Left kidney (tissue), 8 donors: ENCODE measurements at places on chromosomes 4 and X. TPM values are rescaled to one million over a fixed set of nuclear protein-coding genes. Genes with fewer than 3 reads are reported as not detected.

TMPRSS11D gene
- 0.13 TPM for polyA plus RNA-seq

CSAG2 gene
- polyA plus RNA-seq, result not detected

DNA sequence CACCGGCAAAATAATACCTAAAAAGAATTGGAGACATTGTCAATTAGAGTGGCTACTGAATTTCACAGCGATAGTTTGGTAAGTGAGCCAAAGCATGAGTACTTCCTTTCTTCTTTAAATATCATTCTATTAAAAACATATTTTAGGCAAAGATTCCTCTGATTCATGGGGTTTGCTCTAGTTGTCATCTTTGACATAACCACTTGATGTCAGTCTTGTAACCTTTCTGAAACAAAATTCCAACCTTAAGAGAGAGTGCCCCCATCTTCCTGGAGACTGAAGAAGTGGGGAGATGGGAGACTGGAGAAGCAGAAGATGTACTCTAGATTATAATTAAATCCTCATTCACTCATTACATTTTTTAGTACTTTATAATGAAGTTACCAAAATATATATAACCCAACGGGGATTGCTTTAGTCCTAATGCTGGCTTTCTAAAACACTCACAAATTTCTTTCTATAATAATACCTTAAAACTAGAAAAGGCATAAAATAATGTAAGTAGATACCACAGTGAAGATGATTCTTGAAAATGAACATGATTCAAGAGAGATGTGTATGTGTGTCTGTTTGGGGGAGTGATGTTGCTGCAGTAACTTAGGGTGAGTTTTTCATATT, 96.4 kb downstream of the EMCN start:
- peak; percentile 13 for DNase-seq

GRCh38 chr4:173088144-173088543, 80.5 kb upstream of the GALNT7 start:
- DNase-seq, result no peak

- no peak for DNase-seq
Measured at GRCh38 chr4:137090951-137091350, 441.3 kb downstream of the PCDH18 start.

DNA sequence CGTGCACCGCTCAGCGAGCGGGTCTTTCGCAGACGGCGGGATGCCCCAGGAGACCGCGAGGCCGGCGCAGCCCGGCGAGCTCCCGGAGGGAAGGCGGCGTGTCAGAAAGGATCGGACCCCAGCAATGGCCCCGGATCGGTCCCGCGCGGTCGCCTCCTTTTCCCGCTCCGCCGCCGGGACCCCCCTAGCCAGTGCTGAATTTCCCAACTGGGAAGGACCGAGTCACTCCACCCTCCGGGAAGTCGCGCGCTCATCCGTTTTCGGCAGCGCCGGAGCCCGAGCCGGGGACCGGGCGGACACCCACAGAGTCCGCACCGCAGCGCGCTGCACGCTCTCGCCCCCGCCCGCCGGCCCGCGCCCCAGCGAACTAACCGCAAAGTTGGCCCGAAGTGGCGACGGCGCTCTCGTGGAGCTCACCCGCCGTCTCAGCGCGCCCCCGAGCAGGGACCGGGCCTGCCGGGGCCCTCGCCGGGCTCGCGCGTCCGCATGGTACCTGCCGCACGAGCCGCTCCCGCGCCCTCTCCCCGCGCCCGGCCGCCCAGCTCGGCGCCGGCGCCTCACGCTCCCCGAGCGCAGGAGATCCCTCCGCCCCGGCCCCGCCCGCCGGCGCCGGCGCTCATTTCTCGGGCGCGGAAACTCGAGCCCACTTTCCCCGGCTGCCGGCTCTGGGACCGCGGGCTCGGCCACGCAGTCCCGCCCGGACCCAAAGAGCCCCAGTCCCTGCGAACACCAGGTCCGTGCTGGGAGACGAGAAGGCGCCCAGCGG, at the start of gene FAT1:
TSS of gene FAT1 (minus strand) at position 565 of the 766 bp plus-strand sequence. CDS start 14,029 bp downstream, outside the sequence.
- DNase-seq, result peak; percentile 82

- no peak for DNase-seq
Measured at GRCh38 chr4:110172972-110173371, 25.4 kb downstream of the ELOVL6 start.

- no peak for DNase-seq
Measured at GRCh38 chrX:150846130-150846529, 52.3 kb downstream of the CD99L2 start.

DNA sequence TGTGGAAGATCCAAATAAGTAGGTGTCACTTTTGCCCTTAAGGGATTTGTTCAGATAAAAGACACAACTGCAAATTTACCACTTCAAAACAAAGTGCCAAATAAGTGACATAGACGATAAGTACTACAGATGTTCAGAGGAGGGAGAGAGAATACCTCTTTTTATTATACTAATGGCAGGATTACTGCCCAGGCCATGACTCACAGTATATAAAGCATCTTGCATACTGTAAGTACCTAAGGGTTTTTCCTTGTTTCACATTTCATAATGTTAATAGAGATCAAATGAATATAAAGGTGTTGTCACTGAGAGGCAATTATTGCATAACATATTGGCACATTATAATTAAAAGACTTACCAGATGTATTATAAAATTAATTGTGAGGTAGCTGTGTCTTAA, 46.4 kb downstream of the PTPN13 start:
- DNase-seq, result no peak

- DNase-seq, result no peak
Measured at GRCh38 chr4:3200423-3201090, 48.4 kb upstream of the MSANTD1 start.
